Calu3 (cell line): ENCODE measurements at places on chromosomes 5 and 9. TPM values are rescaled to one million over a fixed set of nuclear protein-coding genes. Genes with fewer than 3 reads are reported as not detected.

- no peaks in the 10 kb centered on the region for H3K4me1 ChIP-seq
- H3K27ac ChIP-seq = no peak overlapping the region
- no peaks in the 10 kb centered on the region for H3K36me3 ChIP-seq
- H3K27me3 ChIP-seq = peaks cover 9% of the 10 kb centered on the region
- no peak for DNase-seq
- H3K4me3 ChIP-seq = no peak overlapping the region
Measured at GRCh38 chr9:94703488-94704140, 22.9 kb upstream of the AOPEP start.

GRCh38 chr5:96259151-96259772 is 173.8 kb downstream of the PCSK1 start:
- DNase-seq = no peak
- peak overlapping the region; percentile 32 for H3K27ac ChIP-seq
- peaks cover 47% of the 10 kb centered on the region for H3K4me1 ChIP-seq

- no peak overlapping the region for H3K4me3 ChIP-seq
- H3K27ac ChIP-seq = no peak overlapping the region
- no peaks in the 10 kb centered on the region for H3K36me3 ChIP-seq
- H3K27me3 ChIP-seq = no peaks in the 10 kb centered on the region
- DNase-seq = no peak
- peaks cover 15% of the 10 kb centered on the region for H3K4me1 ChIP-seq
Measured at GRCh38 chr5:149759563-149759962, 29.5 kb downstream of the PPARGC1B start.

GRCh38 chr5:103582364-103582763 is 19.8 kb upstream of the NUDT12 start:
- H3K36me3 ChIP-seq = no peaks in the 10 kb centered on the region
- no peak overlapping the region for H3K27ac ChIP-seq
- H3K4me1 ChIP-seq = peaks cover 6% of the 10 kb centered on the region
- no peak overlapping the region for H3K4me3 ChIP-seq
- peak; percentile 57 for DNase-seq
- no peaks in the 10 kb centered on the region for H3K27me3 ChIP-seq

GRCh38 chr5:132815454-132815853 is 2.4 kb downstream of the SOWAHA start:
- H3K4me1 ChIP-seq = peaks cover 18% of the 10 kb centered on the region
- H3K27ac ChIP-seq = no peak overlapping the region
- no peaks in the 10 kb centered on the region for H3K27me3 ChIP-seq
- no peak for DNase-seq

DNA sequence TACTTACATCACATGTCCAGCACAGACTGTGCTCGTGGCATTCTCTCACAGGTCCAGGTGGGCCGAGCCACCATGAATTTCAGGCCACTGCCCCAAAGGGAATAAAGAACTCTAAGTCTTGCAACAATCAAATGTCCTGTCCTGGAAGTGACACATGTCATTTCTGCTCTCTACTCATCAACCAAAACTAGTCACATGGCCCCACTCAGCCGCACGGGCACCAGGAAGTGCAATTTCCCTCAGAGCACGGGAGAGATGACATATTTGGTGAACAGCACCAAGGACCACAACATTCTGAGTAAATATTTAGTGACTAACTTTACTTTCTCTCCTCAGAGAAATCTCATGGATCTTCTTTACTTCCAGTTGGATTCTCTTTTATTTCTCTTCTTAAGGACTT is 131.1 kb upstream of the TUT7 start:
- no peaks in the 10 kb centered on the region for H3K36me3 ChIP-seq
- DNase-seq = no peak
- H3K27me3 ChIP-seq = no peaks in the 10 kb centered on the region
- no peak overlapping the region for H3K27ac ChIP-seq
- no peak overlapping the region for H3K4me3 ChIP-seq

DNA sequence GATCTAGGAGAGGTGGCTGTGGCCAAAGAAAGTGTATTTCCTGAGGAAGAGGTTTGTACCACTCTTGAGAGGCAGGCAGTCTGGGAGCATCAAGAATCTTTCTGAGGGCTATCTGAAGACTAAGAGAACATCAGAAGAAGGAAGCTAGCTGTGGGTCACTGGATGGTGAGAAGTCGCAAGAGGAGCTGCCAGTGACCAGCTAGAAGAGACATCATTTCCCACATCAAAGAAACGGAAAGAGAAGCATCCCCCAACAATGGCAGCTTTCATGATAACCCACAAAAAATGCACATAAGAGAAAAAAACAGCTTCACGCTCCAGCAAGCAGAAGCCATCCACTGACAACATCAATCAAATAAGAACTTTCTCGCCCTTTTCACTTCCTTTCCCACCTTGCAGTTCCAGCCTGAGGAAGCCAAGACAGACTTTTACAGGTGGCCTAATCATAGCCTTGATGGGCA is 25.0 kb upstream of the CEP78 start:
- H3K27ac ChIP-seq = no peak overlapping the region
- H3K4me3 ChIP-seq = no peak overlapping the region
- DNase-seq = no peak
- H3K27me3 ChIP-seq = no peaks in the 10 kb centered on the region
- no peaks in the 10 kb centered on the region for H3K36me3 ChIP-seq

DNA sequence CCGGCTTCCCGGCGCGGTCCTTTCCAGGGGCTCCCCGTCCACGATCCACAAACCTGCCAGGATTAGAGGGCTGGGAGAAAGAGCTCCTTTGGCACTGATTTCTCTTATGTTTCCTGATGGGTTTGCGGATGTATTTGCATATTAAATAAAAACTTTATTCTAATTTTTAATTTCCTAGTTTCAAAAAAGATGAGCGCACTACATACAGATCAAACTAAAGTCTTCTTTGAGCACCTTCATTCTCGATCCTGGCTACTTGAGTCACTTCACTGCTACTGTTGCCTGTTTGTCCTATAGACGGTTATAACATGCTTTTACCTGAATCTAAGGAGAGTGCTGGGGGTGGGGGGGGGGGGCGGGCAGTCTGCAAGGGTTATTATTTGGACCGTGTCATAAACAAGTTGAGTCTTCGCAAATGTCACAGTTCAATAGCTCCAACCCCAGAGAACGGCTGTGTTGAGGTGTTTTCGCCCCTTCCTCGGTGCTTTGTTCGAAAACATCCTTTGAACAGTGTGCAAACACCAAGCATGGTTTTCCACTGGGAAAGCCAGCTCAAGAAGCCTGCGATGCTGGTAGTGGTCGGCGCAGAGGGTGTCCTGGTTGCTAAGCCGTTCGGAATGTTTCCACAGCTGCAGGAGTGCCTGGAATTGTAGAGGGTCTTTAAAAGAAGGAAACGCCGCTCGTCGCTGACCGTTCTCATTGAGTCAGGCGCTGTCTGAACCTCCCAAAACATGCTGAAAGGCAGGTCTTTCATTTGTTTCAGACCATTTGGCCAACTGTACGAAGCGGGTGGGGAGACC is 1.1 kb upstream of the STK10 start:
- DNase-seq = no peak
- H3K4me3 ChIP-seq = peak overlapping the region; percentile 81
- H3K27ac ChIP-seq = no peak overlapping the region
- H3K27me3 ChIP-seq = peaks cover 15% of the 10 kb centered on the region
- peaks cover 23% of the 10 kb centered on the region for H3K36me3 ChIP-seq
- peaks cover 20% of the 10 kb centered on the region for H3K4me1 ChIP-seq

DNA sequence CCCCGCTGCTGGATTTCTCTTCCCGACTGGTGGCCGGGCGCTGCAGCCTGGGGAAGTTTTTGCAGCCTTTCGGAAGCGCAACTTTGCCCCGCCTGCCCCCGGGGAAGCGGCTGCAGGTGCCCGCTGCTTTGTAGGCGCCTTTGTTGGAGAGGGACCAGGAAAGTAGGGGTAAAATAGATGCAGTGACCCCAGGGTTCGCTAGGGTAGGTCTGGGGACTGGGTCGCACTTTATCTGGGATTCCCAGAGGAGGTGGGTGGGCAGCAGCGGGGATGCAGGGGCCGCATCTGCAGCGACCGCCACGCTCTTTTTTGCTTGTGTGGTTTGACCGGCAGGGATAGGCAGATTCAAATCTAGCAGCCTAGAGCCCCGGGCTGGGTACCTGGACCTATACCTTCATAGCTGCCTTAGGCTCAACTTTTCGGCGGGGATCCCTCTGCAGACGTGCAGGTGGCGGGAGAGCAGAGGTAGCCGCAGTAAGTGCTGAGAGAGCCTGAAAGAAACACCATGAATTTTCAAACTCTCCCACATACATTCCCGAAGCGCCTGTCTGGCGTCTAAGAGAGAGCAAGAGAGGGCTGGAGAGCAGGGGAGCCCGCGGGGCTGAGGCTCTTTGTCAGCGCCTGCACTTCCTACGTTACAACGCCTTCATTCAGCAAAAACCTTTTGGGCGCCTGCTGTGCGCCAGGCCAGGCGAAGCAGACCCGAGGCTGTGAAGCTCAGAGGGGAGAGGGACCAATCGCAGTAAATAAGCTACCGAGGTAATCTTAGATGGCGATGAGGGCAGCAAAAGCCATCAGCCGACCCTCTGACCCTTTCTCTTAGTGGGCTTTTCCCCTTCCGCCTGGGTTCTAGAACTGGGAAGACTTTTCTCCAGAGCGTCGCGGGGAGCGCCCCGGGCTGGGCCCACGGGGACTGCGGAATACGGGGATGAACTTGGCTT is 642 bp downstream of the SV2C start:
- peaks cover 17% of the 10 kb centered on the region for H3K36me3 ChIP-seq
- H3K27ac ChIP-seq = no peak overlapping the region
- DNase-seq = peak; percentile 28
- H3K27me3 ChIP-seq = peaks cover 93% of the 10 kb centered on the region
- H3K4me3 ChIP-seq = peak overlapping the region; percentile 74

DNA sequence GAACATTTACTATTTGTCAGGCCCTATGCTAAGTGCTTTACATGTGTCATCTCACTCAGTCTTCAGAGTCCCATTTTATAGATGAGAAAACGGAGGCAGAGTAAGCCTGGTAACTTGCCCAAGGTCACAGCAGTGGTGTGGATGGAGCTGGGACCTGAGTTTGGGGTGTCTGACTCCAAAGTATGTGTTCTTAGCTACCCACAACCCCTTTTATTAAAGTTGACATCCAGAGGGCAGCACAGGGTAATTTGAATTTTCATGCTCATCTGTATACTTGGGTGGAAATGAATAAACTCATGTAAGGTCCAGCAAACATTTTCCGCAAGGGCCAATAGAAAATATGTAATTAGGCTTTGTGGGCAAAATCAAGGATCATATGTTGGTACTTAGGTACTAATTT is 93.4 kb upstream of the SLC25A48 start:
- H3K27ac ChIP-seq = no peak overlapping the region
- H3K36me3 ChIP-seq = no peaks in the 10 kb centered on the region
- no peak overlapping the region for H3K4me3 ChIP-seq
- peaks cover 17% of the 10 kb centered on the region for H3K27me3 ChIP-seq
- no peaks in the 10 kb centered on the region for H3K4me1 ChIP-seq
- DNase-seq = no peak

GRCh38 chr5:107500347-107500746 is 170.4 kb downstream of the EFNA5 start:
- H3K36me3 ChIP-seq = peaks cover 18% of the 10 kb centered on the region
- no peak overlapping the region for H3K4me3 ChIP-seq
- no peaks in the 10 kb centered on the region for H3K27me3 ChIP-seq
- no peak for DNase-seq

DNA sequence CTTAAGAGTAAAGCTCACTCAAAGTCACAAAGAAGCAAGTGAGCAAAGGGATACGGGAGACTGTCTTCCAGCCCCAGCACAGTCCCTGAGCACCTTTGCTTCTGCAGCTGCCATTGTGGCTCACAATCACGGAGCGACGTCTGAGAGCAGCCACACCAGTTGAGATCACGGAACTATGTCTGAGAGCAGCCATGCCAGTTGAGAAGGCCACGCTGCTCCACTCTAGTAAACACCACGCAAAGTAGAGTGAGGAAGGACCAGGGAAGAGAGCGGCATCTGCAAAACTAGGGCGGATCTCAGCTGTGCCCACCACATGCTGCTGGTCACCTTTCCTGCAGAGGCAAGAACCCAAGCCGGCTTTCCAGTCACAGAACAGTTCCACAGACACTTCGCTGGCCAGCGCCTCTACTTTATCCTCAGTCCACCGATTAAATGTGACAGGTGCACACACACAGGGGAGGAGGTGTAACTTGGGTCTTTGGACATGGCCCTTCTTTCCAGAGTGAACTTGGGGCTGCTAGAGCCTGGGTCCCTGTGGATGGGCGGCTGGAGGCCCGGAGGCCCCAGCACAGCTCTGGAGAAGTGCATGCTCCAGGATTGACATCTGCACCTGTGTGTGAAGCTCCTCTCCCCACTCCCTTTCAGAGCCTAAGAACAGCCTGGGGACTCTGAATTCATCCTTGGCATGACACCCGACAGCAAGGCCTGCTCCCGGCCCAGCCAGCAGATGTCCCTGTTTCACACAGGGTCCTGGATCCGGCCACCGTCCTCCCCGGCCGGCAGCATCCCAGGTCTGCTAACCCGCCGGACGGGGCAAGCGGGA is 324.9 kb upstream of the IRX4 start:
- no peaks in the 10 kb centered on the region for H3K36me3 ChIP-seq
- H3K27me3 ChIP-seq = no peaks in the 10 kb centered on the region
- DNase-seq = no peak

GRCh38 chr5:147170603-147171002 is 64.2 kb upstream of the STK32A start:
- H3K36me3 ChIP-seq = peaks cover 6% of the 10 kb centered on the region
- peak overlapping the region; percentile 76 for H3K27ac ChIP-seq
- H3K4me1 ChIP-seq = peaks cover 50% of the 10 kb centered on the region
- H3K4me3 ChIP-seq = no peak overlapping the region

- H3K36me3 ChIP-seq = peaks cover 41% of the 10 kb centered on the region
- no peak for DNase-seq
- H3K4me3 ChIP-seq = no peak overlapping the region
- peaks cover 2% of the 10 kb centered on the region for H3K4me1 ChIP-seq
- H3K27ac ChIP-seq = no peak overlapping the region
- H3K27me3 ChIP-seq = no peaks in the 10 kb centered on the region
Measured at GRCh38 chr5:131649161-131649560, 14.1 kb upstream of the RAPGEF6 start.

DNA sequence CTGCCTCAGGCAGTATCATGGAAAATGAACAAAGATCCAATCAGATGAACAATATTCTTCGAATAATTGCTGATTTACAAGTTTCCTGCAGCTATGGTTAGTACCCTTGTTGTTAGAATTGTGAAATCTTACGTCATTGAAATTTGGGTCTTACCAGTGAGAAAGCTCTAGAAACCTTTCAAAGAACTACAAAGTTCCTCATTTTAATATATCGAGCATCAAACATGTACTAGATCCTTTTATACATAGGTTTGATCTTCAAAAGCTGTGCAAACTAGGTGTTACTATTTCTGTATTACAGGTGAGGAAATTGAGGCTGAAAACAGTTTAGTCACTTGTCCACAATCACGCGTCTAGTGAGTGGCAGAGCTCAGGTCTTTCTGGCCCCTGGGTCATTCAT is 43.7 kb upstream of the ANGPTL2 start:
- no peak for DNase-seq
- no peak overlapping the region for H3K4me3 ChIP-seq
- H3K27me3 ChIP-seq = no peaks in the 10 kb centered on the region
- H3K4me1 ChIP-seq = no peaks in the 10 kb centered on the region
- no peaks in the 10 kb centered on the region for H3K36me3 ChIP-seq
- H3K27ac ChIP-seq = no peak overlapping the region

Gene TRIP13
- total RNA-seq = 25.8 and 29.9 TPM in 2 replicates

Gene SLC30A5
- 45.9 and 51.0 TPM in 2 replicates for total RNA-seq

Gene GRXCR2
- not detected in 2 replicates for total RNA-seq
